ENCODE measurements at places on chromosomes 11 and 22. TPM values are rescaled to one million over a fixed set of nuclear protein-coding genes. Genes with fewer than 3 reads are reported as not detected.

The PAMR1 gene
- total RNA-seq: 0.66 TPM

The SAA4 gene
- not detected for total RNA-seq

The P4HA3 gene
- total RNA-seq: not detected

The TTC28 gene
- total RNA-seq: 65.4 TPM

The FAM227A gene
- total RNA-seq: 7.3 TPM

The OR8G1 gene
- not detected for total RNA-seq

The LRRC32 gene
- total RNA-seq: 0.77 TPM

The CALCA gene
- total RNA-seq: not detected

The PIM3 gene
- 29.9 TPM for total RNA-seq

GRCh38 chr11:134557571-134558257 is 145.7 kb upstream of the B3GAT1 start:
- DNase-seq: no peak

DNA sequence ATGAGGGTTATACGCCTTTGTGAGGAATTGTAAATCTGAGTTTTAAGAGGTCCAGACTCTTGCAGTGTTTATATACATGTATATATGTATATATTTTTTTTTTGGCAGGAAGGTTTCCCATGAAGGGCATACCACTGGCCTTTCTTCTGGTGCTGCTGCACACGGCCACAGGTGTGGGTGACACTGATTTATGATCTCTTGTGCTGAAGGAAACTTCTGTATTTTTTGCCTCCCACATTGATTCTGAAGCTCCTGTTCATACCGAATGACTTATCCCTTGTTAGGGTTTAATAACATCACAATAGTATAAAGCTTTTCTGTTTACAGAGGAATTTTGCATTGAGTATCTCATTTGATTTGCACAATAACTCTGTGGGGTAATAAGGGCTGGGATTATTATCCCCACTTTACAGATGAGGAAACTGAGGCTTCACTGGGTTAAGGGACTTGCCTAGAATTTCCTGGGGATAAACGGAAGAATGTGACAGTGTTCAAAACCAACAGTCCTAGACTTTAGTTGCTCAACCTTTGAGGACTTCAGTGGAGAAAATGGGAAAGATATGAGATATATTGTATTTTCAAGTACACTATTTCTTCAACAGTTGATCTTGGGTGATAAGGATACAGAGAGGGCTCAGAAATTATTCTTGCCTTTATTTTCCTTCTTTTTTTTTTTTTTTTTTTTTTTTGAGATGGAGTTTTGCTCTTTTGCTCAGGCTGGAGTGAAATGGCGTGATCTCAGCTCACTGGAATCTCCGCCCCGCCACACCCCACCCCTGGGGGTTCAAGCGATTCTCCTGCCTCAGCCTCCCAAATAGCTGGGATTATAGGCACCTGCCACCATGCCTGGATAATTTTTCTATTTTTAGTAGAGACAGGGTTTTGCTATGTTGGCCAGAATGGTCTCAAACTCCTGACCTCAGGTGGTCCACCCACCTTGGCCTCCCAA is 70.1 kb downstream of the MICAL2 start:
- no peak for DNase-seq

DNA sequence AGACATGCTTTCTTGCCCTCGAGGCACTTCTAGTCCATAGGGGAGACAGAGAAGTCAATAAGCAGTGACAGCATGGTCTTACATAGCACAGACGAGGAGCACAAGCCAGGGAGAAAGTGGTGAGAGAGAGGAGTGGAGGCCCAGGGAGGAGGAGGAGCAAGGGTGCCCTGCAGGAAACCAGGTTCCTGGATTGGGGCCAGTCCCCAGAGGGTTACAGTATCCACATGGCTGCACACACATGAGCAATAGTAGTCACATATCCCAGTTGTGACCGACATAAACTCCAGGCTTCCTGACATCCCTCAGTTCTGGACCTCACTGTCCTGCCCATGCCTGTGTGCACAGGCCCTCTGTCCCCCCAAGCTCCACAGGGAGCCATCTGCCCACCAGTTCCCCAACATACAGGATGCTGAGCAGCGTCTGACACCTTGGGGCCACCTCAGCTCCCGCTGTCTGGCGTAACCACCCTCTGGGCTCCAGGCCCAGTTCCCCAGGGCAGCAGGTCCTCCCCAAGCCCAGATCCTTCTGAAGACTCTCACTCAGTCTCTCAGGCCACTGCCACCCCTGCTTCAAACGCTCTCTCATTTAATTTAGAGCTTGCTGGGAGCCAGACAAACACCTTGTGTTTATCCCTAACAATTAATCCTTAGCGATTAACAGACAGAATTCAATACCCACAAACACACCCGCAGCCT is 53.7 kb downstream of the DSCAML1 start:
- no peak for DNase-seq

DNA sequence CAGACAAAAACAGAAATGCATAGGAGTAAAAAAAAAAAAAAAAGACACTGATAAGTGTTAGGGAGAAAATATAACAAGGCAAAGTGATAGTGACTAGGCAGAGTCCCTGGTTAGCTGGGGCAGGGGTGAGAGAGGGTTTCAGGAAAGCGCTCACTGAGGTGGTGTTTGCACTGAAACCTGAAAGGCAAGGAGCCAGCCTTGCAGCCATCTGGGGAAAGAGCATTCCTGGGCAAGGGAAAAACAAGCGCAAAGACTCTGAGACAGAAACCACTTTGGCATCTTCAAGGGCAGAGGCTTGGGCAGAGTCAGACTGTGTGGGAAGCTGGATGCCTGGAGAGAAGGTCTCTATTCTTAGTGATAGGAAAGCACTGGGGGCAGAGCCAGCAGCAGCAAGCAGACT is 14.5 kb downstream of the CLMP start:
- no peak for DNase-seq

DNA sequence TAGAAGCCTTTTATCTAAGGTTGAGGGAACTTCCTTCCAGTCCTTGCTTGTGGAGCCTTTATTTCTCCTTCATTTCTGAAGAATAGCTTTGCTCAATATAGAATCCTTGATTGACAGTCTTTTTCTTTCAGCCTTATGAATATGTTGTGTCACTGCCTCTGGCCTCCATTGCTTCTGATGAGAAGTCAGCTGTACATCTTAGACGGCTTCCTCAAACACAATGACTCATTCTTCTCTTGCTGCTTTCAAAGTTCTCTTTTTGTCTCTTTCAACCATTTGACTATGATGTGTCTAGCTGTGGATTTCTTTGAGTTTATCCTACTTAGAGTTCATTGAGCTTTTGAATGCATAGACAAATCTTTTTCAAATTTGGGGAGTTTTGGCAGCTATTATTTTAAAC is 893.2 kb downstream of the BRD1 start:
- no peak for DNase-seq

DNA sequence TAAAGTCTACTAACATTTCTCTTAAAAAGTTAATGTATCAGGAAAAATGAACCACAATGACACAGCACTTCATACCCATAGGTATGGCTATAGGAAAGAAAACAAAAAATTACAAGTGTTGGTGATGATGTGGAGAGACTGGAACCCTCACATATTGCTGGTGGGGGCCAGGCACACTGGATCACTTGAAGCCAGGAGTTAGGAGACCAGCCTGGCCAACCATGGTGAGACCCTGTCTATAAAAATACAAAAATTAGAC is 26.7 kb downstream of the TCF20 start:
- no peak for DNase-seq

DNA sequence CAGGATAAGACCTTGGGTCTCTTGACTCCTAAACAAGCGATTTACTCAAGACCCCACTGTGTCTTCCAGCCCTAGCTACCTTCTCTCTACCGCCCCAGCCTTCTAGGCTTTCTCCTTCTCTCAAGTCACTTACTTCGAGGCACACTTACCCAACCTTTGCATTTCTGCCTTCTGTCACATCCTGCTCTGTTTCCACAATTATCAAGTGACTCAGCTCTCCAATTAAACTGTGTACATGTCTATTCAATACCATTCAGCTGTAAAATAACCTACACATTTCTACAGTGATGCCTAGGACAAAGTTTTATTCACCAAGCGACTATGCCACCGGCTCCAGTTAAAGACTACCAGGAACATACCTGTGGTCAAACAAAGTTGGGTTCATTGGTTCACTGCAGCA is 69.0 kb downstream of the LARGE1 start:
- DNase-seq: no peak

DNA sequence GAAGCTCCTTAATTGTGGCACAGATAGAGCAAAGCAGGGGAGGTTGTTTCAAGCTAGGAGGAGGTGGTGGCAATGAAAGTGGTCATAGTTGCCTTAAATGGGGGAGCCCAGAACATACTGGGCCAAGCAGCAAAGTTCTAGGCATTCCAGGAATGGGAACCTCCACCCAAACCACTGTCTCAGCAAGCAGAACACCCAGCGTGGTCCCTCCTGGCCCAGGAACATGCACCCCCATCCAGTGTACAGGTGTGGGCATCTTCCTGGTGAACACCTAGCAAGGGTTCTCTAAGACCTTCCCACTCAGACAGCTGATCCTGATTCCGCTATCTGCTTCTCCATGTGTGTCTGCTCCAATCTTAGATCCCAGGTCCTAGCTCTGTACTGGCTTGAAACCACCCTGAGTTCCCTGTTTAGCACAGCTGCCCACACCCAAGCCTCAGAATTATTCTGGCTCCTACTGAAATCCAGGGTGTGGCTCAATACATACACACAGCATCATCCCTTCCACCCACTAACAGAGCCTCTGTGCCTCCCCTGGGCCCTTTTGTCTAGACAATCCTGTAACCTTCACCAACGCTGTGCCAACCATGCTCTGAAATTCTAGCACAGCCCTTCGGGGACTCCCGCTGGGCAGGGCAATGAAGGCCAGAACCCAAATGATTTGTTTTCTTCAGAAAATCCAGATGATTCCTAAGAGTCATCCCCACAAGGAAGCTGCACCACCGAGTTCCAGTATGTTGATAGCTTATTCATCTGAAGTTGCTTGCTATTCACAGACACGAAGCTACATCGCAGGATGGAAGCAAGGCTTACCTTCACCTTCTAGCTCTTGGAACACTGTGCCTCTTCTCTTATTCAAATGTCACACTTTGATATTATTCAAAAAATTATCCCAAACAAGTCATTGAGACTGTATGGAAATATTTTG is 76.6 kb downstream of the ABTB2 start:
- DNase-seq: no peak

GRCh38 chr22:30297991-30298701 is 8.8 kb upstream of the CASTOR1 start:
- DNase-seq: no peak

DNA sequence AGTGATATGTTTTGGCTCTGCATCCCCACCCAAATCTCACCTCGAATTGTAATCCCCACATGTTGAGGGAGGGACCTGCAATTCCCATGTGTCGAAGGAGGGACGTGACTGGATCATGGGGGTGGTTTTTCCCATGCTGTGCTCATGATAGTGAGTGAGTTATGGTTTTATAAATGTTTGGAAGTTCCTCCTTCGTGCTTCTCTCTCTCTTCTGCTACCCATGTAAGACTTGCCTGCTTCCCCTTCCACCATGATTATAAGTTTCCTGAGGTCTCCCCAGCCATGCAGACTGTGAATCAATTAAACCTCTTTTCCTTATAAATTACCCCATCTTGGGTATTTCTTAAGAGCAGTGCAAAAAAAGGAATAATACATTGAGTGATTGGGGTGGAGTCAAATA is 7.3 kb upstream of the CEP295 start:
- no peak for DNase-seq

DNA sequence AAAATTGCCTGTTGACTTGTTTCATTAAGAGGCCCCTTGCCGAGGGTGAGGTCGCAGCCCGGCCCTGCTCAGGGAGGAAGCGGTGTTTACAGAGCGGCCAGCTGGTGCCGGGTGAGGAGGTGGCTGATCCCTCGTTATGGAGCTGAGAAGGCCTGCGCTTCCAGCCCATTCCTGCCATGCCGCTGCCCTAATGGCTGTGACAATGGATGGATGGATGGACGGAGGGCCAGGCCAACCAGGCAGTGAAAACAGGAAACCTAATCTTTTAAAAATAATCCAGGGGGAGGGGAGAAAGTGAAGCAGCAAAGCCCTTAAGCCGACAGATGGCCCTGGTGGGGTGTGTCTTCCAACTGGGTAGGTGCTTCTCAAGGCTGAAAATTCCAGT is 38.5 kb downstream of the BCR start:
- peak; percentile 18 for DNase-seq
